ENCODE measurements at places on chromosomes 4 and X.

- peaks cover 36% of the 10 kb centered on the region for H3K36me3 ChIP-seq
- H3K27ac ChIP-seq: peak overlapping the region; percentile 18
- no peak for DNase-seq
These were observed 3.6 kb downstream of the ARAF start for GRCh38 chrX:47564438-47565085.

GRCh38 chr4:39970671-39971640 lies 6.8 kb downstream of the PDS5A start:
- H3K27me3 ChIP-seq: no peaks in the 10 kb centered on the region
- H3K4me1 ChIP-seq: peaks cover 47% of the 10 kb centered on the region
- no peak for DNase-seq

GRCh38 chr4:7964890-7965662 lies 25.4 kb upstream of the AFAP1 start:
- H3K4me3 ChIP-seq: no peak overlapping the region
- no peak overlapping the region for H3K27ac ChIP-seq
- peaks cover 4% of the 10 kb centered on the region for H3K27me3 ChIP-seq
- no peak for DNase-seq
- peaks cover 2% of the 10 kb centered on the region for H3K36me3 ChIP-seq

- H3K27me3 ChIP-seq: peaks cover 5% of the 10 kb centered on the region
- no peaks in the 10 kb centered on the region for H3K36me3 ChIP-seq
- H3K4me3 ChIP-seq: no peak overlapping the region
- no peaks in the 10 kb centered on the region for H3K4me1 ChIP-seq
- H3K27ac ChIP-seq: no peak overlapping the region
These were observed 49.0 kb downstream of the RWDD4 start for GRCh38 chr4:183610033-183610432.

DNA sequence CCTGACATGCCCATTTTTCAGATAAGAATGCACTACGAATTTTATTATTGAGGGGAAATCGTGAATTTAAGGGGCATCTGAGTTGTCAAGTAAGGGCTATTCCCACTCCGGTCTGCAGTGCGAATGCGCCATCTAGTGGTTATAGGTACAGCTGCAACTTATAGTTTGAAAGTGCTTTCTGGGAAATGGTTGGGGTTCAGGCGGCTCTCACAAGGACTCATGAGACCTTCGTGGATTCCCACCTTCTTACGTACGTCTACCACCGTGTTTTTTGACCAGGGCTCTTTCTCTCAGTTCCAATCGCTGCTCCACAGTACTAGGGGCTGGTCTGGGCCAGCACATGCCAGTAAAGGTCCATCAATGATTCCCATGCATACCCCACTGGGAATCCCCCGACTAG lies 12.3 kb downstream of the MSL3 start:
- no peak overlapping the region for H3K4me3 ChIP-seq
- DNase-seq: peak; percentile 63
- peaks cover 27% of the 10 kb centered on the region for H3K4me1 ChIP-seq

GRCh38 chr4:112270051-112270450 lies 15.7 kb downstream of the TIFA start:
- DNase-seq: no peak
- H3K4me1 ChIP-seq: peaks cover 6% of the 10 kb centered on the region
- no peak overlapping the region for H3K27ac ChIP-seq
- no peak overlapping the region for H3K4me3 ChIP-seq
- H3K36me3 ChIP-seq: peaks cover 15% of the 10 kb centered on the region

DNA sequence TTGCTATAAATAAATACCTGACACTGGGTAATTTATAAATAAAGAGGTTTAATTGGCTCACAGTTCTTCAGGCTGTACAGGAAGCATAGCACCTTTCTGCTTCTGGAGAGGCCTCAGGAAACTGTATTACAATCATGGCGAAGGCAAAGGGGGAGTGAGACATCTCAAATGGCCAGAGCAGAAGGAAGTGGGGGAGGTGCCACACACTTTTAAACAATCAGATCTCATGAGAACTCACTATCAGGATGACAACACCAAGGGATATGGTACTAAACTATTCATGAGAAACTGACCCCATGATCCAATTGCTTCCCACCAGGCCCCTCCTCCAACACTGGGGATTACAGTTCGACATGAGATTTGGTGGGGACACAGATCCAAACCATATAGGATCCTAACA lies 11.7 kb upstream of the TCEAL9 start:
- no peak overlapping the region for H3K4me3 ChIP-seq
- no peak overlapping the region for H3K27ac ChIP-seq
- peaks cover 10% of the 10 kb centered on the region for H3K27me3 ChIP-seq
- H3K4me1 ChIP-seq: peaks cover 2% of the 10 kb centered on the region
- DNase-seq: no peak

GRCh38 chrX:13279279-13280018 lies 40.4 kb downstream of the ATXN3L start:
- no peaks in the 10 kb centered on the region for H3K27me3 ChIP-seq
- no peaks in the 10 kb centered on the region for H3K36me3 ChIP-seq
- no peak overlapping the region for H3K27ac ChIP-seq
- no peak overlapping the region for H3K4me3 ChIP-seq
- no peaks in the 10 kb centered on the region for H3K4me1 ChIP-seq

- H3K4me3 ChIP-seq: no peak overlapping the region
- H3K36me3 ChIP-seq: peaks cover 1% of the 10 kb centered on the region
- no peaks in the 10 kb centered on the region for H3K27me3 ChIP-seq
- DNase-seq: no peak
- no peaks in the 10 kb centered on the region for H3K4me1 ChIP-seq
- no peak overlapping the region for H3K27ac ChIP-seq
These were observed 66.0 kb downstream of the MANBA start for GRCh38 chr4:102694791-102695190.

- H3K27ac ChIP-seq: no peak overlapping the region
- no peaks in the 10 kb centered on the region for H3K27me3 ChIP-seq
- peak; percentile 85 for DNase-seq
- H3K4me1 ChIP-seq: peaks cover 12% of the 10 kb centered on the region
- no peak overlapping the region for H3K4me3 ChIP-seq
- peaks cover 4% of the 10 kb centered on the region for H3K36me3 ChIP-seq
These were observed 21.8 kb downstream of the HAUS3 start for GRCh38 chr4:2220016-2220630.

DNA sequence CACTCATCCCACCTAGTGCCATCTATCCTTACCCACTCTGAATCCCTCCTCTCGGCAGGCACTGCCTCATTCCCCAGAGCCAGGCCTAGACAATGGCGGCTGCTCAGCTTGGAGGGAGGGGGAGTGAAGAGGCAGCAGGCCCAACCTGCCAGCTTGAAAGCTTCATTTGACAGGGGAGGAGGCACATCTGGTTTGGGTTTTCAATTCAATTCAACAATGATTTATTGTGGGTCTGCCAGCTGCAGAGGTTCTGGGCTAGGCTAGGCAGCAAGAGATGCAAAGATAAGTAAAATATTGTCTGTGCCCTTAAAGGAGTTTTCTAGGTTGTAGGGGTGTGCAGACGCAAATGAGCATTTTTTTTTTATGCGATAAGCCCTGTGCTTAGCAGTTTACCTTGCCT lies 58.5 kb downstream of the RTL9 start:
- DNase-seq: no peak
- H3K27me3 ChIP-seq: peaks cover 5% of the 10 kb centered on the region
- no peaks in the 10 kb centered on the region for H3K4me1 ChIP-seq
- no peak overlapping the region for H3K27ac ChIP-seq

GRCh38 chr4:134888156-134888555 lies 686.6 kb upstream of the PABPC4L start:
- no peak overlapping the region for H3K27ac ChIP-seq
- no peaks in the 10 kb centered on the region for H3K4me1 ChIP-seq
- H3K4me3 ChIP-seq: no peak overlapping the region

GRCh38 chr4:151263455-151263854 lies 13.5 kb upstream of the PRSS48 start:
- H3K36me3 ChIP-seq: no peaks in the 10 kb centered on the region
- H3K27me3 ChIP-seq: peaks cover 5% of the 10 kb centered on the region
- H3K4me1 ChIP-seq: no peaks in the 10 kb centered on the region
- no peak overlapping the region for H3K27ac ChIP-seq

DNA sequence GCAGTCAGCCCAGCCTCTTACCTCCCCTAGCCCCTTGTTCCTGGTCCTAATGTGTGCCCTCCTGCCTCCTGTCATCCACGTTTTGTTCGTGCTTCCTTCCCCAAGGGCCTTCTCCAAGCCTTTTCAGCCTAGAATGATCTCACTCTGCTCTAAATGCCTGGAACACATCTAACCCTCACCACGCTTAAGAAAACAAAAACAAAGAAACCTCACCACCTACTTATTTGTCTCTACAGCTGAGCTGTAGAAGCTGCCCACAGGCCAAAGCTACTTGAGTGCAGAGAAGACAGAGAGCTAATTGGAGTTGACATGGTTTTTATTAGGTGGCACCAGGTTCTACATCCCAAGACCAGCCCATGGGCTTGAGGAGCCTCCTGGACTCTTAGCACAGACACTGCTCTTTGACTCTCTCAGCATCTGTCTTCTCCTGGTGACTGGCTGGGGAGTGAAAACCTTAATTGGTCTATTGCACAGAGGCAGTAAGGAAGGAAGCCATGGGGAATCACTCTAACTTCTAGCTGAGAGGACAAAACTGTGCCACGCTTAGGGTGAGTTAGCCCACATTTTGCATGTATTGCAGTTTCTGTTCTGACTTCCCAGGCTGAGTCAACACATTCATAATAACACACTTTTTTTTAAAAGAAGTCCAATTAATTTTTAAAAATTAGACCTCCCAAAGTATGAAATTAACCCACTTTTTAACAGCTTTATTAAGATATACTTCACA lies 52.3 kb upstream of the PDK3 start:
- no peak overlapping the region for H3K27ac ChIP-seq
- no peaks in the 10 kb centered on the region for H3K36me3 ChIP-seq
- H3K4me3 ChIP-seq: no peak overlapping the region
- no peaks in the 10 kb centered on the region for H3K4me1 ChIP-seq

- no peaks in the 10 kb centered on the region for H3K4me1 ChIP-seq
- H3K27ac ChIP-seq: no peak overlapping the region
- no peaks in the 10 kb centered on the region for H3K27me3 ChIP-seq
- H3K4me3 ChIP-seq: no peak overlapping the region
- no peak for DNase-seq
- no peaks in the 10 kb centered on the region for H3K36me3 ChIP-seq
These were observed 126.1 kb downstream of the GPC3 start for GRCh38 chrX:133859336-133859735.

- peak overlapping the region; percentile 86 for H3K4me3 ChIP-seq
- H3K4me1 ChIP-seq: peaks cover 36% of the 10 kb centered on the region
- DNase-seq: peak; percentile 84
- H3K36me3 ChIP-seq: no peaks in the 10 kb centered on the region
- peaks cover 5% of the 10 kb centered on the region for H3K27me3 ChIP-seq
- peak overlapping the region; percentile 89 for H3K27ac ChIP-seq
These were observed 10.7 kb upstream of the DLG3 start for GRCh38 chrX:70433848-70434351.

GRCh38 chrX:132199941-132200340 lies 19.3 kb downstream of the RAP2C start:
- H3K36me3 ChIP-seq: peaks cover 3% of the 10 kb centered on the region
- no peak overlapping the region for H3K27ac ChIP-seq
- no peaks in the 10 kb centered on the region for H3K27me3 ChIP-seq
- DNase-seq: no peak
- H3K4me3 ChIP-seq: no peak overlapping the region
- no peaks in the 10 kb centered on the region for H3K4me1 ChIP-seq

DNA sequence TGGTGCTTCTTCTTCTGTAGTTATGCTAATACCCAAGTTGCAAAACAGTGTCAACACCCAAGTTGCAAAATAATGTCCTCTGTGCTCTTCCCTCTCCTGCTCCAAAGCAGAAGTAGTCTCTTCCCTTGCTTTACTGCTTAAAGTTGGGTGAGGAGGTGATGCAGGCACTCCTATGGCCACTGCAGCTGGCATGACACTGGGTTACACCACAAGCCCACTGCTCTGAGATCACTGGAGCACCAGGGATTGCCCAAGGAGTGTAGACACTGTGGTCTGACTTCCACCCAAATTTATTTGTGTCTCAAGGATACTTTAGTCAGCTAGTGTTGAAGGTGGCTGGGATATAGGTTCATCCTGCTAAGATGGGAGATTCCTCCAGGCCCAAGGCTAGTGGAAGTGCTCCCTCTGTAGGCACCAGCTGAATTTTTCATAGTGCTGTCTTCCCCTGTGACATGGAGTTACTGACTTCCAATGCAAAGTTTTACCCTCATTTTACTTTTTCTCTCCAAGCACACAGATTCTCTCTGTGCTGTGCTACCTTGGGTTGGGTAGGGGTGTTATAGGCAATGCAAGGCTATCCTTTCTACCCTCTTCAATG lies 196.2 kb upstream of the TENT5D start:
- H3K4me1 ChIP-seq: no peaks in the 10 kb centered on the region
- no peak for DNase-seq
- H3K27me3 ChIP-seq: no peaks in the 10 kb centered on the region

- no peak for DNase-seq
- no peak overlapping the region for H3K4me3 ChIP-seq
- no peaks in the 10 kb centered on the region for H3K36me3 ChIP-seq
These were observed 170.9 kb downstream of the IL15 start for GRCh38 chr4:141807103-141807891.

DNA sequence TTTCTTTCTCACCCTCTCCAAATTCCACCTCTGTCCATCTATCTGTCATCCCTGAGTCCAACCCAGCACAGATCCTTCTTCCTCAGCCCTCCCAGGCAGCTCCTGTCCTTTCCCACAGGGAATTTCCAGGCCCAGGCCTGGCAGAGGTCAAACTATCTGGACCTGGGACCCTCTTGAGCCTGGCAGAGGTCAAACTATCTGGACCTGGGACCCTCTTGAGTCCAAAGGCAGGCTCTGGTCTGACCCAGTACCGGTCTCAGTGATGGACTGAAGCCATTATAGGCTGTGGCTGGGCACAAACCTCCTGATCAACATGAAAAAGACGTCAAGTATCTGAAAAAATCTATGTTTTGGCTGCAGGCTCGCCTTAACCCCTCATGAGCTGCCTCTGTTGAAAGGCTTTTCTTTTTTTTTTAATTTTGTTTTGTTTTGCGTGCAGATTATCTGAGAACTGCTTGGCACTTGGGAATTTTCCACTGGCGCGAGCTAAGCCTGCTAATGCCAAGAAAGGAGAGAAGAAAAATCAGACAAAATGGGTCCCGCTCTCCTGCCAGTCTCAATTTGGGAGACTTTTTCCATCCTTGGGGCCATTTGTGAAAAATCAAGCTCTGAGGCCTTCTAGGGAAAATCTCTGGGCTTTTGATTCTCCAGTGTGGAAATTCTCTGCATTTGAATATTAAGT lies 31.2 kb downstream of the MSX1 start:
- H3K4me3 ChIP-seq: no peak overlapping the region
- H3K27ac ChIP-seq: no peak overlapping the region

GRCh38 chrX:13051529-13052172 lies 7.2 kb upstream of the FAM9C start:
- peaks cover 25% of the 10 kb centered on the region for H3K36me3 ChIP-seq
- DNase-seq: peak; percentile 25
- H3K4me1 ChIP-seq: peaks cover 60% of the 10 kb centered on the region

GRCh38 chr4:55928846-55929245 lies 19.9 kb upstream of the CEP135 start:
- no peaks in the 10 kb centered on the region for H3K27me3 ChIP-seq
- no peak overlapping the region for H3K4me3 ChIP-seq

DNA sequence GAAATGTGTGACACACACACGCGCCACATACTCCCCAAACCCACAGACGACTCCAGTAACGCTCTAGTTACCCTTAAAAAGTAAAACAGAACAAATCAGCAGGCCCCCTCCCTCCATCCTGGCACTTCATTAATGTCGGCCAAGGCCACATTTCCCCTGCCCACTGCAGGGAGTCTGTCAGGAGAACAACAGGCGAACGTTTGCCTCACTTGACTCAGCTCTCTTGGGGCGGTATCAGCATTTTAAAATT lies 671 bp upstream of the FHIP1A start:
- peaks cover 25% of the 10 kb centered on the region for H3K4me1 ChIP-seq
- H3K36me3 ChIP-seq: no peaks in the 10 kb centered on the region
- no peak for DNase-seq
- H3K4me3 ChIP-seq: peak overlapping the region; percentile 72

- DNase-seq: peak; percentile 42
- H3K27me3 ChIP-seq: no peaks in the 10 kb centered on the region
- peak within 1 kb of the TSS; percentile 71 for H3K4me3 ChIP-seq
- H3K36me3 ChIP-seq: no peaks in the 10 kb centered on the region
- no peak within 1 kb of the TSS for H3K27ac ChIP-seq
These were observed at the start of gene ZFP92 for GRCh38 chrX:153411255-153411987. TSS of gene ZFP92 (plus strand) at chrX:153411472. CDS start at chrX:153418323, 6,851 bp downstream.
